NCI-H1092 treated with DMSO at 0.1 percent for 48 hours (cell line): ENCODE measurements at places on chromosomes 6 and 20.

GRCh38 chr6:147434516-147434915 lies 74.0 kb upstream of the SAMD5 start:
- no peak for DNase-seq

DNA sequence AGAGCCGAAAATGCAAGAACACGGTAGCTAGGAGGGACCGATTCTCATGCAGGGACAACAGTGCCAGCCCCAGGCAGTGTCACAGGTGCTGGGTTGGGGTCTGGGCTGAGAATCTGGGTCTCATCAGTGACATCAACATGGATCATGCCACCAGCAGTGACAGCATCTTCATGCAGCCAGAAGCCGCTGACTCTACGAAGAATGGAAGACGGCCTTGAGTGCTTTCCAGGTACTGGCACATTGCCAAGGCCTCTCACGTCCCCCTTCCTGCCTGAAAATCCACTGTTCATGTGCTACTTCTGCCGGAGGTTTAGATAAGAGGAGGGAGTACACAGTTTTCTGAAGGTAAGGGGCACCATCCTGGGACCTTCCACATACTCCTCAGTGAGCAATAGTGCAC lies 141.1 kb upstream of the FOXQ1 start:
- DNase-seq, result no peak

DNA sequence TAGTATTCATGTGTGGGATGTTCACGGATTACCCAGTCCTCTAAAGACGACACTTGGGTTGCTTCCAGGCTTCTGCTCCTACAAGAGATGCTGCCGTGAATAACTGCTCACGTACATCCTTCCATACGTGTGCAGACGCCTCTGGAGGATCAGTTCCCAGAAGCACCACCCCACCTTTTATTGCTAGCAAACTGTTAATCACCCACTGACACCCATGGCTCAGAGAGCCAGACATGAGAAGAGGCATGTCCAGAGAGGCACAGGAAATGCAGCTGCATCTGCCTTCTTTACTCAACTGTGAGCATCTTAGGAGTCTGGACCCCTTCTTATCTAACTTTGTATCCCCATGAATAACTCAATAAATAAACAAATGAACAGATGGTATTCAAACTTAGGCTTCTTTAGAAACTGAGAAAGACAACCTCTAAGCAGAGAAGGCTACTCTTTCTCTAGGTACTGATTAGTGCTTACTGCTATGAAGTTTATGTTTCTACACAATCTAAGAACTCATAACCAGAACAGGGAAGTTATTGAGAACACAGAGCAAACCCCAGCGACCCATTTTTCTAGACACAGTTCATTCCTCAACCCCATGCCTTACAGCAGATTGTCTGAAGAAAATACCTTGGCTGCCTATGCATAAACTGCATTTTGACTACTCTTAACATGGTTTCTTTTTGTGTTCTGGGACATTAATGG lies 228.7 kb upstream of the RREB1 start:
- no peak for DNase-seq

GRCh38 chr6:78670802-78671201 lies 196.5 kb upstream of the IRAK1BP1 start:
- DNase-seq, result no peak

DNA sequence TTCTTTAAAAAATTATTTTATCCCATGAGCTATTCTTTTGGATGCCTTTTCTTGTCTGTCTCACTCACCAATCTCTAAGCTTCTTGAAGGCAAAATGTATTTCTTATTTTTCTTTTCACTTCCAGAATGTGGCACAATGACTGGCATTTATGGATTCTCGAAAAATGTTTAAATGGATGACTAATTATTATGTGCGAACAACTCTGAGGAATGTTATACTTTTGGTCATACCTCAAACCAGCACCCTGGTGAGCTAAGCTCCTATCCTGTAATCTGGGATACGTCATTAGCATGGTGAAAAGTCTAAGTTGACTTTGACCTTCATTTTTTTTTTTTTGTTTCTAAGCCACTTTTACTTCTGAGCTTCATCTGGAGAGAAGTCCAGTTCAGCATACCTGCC lies 214.0 kb upstream of the CEP162 start:
- DNase-seq, result no peak

DNA sequence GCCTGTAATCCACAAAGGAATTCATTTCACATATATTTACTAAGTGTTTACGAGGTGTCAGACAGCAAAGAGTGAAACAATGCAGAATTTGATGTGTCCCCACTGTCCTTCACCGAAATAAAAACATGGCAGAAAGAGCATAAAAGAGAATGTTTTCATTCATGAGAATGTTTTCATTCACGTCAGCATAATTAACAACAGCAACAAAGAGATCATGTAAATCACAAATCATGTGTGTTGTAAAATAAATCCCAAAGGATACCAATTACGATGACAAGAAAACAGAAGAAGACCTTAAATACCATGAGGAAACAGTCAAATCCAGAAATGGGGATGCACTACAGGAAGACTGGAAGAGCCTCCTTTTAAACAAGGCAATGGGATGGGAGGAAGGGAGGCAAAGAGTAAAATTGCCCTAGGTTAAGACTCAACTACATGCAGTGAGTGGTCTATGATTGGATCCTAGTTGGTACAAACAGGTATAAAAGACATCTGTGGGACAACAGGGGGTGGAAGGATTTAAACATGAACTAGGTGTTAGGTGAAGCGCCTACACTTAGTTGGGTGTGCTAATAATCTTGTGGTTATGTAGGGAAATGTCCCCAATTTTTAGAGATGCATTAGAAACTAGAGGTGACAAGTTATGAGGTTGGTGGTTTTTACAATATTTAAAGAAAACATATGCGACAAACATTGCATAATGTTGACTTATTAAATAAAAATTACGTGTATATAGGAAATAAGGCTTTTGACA lies 1.5 kb downstream of the ZSCAN31 start:
- no peak for DNase-seq

DNA sequence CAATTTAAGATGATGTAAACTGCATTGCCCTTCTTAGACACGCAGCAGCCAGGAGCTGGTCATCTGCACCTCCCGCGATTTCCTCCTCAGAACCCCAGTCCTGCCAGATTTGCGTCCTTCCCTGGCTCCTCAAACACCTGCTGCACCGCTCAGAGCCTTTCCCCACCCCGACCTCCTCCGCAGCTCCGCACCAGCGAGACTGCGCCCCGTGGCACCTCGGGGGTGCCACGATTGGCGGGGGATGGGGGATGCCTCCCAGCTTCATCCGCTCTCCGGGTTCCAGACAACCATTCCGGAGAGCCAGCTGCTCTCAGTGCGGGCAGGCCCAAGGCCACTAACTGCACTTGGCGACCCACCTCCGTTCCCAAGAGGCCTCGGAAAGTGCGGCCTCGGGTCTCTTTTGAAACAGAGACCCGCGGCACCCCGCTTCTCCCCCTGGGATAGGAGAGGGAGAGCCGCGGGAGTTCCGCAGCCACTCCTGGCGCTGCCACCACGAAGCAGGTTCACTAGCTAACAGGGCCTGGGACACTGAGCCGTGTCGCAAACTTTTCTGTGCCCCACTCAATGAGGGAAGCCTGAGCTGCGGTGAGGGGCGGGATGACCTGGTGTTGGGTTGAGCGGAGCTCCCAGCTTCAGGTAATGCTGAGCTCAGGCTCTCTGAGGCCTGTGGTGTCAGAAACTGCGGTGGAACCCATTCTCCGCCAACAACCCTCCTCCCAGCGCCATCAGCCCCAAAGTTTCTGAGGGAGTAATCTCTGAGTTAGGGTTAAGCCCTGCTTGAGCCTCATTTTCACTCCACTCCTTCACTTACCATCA lies 7.3 kb upstream of the TFAP2A start:
- no peak for DNase-seq
